ENCODE measurements at places on chromosomes 3 and 15.

DNA sequence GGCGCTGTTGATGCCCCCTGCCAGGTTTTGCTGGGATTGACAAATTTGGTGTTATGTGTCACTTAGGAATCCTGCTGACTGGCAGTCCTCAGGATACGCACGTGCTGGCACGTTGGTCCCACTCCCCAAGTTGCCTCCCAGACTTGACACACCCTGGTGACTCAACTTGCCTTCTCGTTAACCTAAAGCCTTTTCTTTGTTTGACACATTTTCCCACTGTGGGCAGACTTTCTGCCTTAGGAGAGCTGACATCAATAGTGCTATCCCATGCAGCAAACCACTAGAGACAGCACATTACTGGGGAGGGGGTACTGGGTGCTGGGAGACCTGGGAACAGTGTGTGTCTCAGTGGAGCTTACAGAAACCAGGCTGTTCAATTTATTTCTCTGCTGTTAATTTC is 104.3 kb downstream of the OXNAD1 start:
- no peak for DNase-seq

GRCh38 chr15:40873694-40874561 is at the start of gene RHOV:
Gene RHOV, minus strand, starts transcription at chr15:40874234. Its CDS starts 95 bp downstream, at chr15:40874139.
- peak; percentile 37 for DNase-seq

GRCh38 chr3:187040516-187041361 is 98.6 kb downstream of the RPL39L start:
- DNase-seq, result no peak

- no peak for DNase-seq
These were observed 36.9 kb downstream of the NCK1 start for GRCh38 chr3:136898954-136899353.

DNA sequence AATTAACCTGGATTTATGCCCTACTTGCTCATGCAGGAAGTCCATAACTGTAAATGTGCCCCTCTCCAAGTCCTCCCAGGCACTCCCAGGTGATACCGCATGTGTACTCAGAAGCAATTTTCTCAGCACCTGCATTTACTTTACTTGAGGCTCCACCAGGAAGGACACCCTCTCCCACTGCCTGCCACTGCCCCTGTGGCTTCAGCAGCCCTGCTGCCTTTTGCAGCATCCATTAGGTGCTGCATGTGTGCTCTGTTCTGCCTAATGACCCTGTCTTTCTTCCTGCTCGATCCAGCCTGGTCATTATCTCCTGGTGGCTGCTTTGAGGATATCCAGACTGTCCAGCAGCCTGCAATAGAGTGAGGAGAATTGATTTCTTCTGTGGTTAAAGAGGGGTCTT is 107.6 kb upstream of the SEMA6D start:
- no peak for DNase-seq

DNA sequence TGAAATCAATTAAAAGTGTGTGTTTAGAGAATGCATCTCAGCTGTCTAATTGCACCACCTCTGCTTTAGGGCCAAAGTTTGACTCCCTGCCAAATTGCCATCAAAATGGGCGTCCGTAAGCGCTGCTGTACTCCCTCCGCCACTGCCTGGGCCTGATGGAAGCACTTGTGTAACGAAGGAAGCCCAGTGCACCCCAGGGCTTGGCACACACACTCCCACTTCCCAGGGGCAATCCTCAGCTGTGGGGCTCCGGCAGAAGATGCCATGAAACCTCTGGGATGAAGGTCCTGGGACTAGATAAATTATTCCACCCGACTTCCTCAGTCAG is 137.8 kb downstream of the RORA start:
- DNase-seq, result no peak

DNA sequence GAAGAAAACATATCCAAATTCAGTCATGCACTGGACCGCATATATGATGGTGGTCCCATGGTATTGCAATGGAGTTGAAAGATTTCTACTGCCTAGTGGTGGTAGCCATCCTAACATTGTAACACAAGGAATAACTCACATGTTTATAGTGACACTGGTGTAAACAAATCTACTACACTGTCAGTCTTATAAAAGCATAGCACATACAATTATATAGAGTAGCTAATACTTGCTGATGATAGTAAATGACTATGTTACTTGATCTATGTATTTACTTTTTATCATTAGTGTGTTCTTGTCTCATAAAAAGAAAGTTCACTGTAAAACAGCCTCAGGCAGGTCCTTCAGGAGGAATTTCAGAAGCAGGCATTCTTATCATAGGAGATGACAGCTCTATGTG is 96.0 kb upstream of the CDIN1 start:
- no peak for DNase-seq

DNA sequence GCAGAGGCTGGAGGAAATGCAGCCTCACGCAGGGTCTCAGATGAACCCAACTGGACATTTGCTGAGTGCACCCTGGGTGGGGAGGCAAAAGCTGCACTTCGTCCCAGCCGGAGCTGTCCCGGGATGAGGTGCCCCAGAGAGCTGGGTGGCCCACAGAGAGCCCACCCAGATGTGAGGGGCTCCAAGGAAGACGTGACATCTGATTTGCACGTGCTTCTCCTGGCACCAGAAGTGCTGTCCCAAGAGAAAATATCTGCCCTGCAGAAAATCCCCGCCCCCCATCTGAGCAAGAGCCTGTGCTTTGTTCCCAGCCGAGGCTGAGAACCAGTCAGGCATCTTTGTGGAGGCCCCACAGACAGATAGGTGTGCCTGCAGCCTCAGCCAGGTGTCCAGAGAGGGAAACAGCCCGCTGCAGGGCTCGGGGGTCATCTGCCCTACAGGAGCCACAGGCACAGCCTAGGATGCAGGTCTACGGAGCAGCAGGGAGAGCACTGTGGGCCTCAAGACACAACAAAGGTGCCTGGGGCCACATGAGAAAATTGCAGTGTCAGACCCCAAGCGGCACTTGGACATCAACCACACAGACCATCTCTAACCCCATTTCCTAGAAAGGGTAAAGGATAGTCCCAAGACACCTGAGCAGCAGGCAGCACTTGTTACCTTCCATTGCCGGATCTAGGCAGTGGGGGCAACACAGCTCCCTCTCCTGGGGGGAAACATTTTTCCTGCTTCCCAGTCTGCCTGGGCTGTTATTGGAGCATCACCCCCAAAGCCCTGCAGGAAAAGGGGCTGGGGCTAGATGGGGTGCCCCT is 5.8 kb downstream of the TMIE start:
- no peak for DNase-seq

DNA sequence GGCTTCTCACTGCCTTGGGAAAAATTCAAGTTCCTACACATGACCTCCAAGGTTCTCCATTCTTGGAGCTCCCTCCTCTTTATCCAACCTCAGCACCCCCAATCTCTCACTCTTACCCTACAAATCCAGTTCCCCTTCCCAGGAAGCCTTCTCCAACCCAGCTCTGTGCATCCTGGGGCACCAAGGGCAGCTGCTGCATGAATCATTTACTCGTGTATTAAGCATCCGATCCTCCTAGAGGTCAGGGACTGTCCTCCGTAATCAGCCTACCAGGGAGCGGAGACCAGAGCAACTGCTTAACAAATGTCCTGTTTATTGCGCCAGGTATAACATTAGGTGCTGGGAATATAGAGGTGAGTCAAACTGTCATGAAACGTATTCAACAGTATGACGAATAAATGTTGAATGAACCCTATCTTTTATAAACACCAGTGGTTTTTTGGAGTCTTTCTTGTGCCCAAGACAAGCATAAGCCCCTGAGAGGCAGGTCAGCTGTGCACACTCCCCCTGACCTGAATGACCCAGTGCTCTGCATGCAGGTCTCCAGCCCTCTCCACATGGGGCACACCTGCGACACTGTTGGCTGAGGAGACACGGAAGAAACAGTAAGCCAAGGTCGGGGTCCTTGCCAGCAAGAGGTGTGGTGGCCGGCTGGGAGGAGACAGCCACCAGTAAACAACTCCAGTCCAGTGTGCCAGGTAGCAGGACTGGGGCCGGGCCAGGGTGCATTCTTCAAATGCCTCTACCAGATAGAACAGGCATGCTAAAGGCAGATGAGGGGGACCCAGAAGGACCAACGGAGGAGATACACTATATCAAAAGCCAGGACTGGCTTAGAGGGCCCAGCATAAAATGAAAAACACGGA is 27.6 kb downstream of the ANP32A start:
- no peak for DNase-seq

- DNase-seq, result peak; percentile 76
These were observed 39.2 kb downstream of the MYO5C start for GRCh38 chr15:52256366-52256765.

- DNase-seq, result peak; percentile 48
These were observed 31.2 kb upstream of the USP3 start for GRCh38 chr15:63473007-63473748.

GRCh38 chr3:123758081-123758564 is 126.0 kb downstream of the MYLK start:
- no peak for DNase-seq

DNA sequence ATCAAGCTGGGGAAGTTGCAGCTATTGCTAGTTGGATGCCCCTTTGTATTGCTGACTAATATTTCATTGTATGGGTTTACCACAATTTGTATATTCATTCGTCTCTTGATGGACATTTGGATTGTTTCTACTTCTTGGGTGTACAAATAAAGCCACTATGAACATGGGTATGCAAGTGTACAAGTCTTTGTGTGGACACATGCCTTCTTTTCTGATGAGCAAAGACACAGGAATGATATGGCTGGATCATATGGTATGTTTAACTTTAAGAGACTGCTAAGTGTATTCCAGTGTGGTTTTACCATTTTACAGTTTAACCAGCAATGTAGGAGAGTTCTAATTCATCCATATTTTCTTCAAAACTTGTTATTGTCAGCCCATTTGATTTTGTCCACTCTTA is 32.2 kb downstream of the NECTIN3 start:
- no peak for DNase-seq

- DNase-seq, result no peak
These were observed 222.1 kb upstream of the LMCD1 start for GRCh38 chr3:8279476-8279875.

DNA sequence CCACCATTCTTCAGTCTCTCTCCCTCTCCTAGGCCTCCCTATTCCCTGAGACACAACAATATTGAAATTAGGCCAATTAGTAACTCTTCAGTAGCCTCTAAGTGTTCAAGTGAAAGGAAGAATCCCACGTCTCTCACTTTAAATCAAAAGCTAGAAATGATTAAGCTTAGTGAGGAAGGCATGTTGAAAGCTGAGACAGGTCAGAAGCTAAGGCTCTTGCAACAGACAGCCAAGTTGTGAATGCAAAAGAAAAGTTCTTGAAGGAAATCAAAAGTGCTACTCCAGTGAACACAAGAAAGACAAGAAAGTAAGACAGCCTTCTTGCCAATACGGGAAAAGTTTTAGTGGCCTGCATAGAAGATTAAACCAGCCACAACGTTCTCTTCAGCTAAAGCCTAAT is 41.3 kb downstream of the PPM1L start:
- no peak for DNase-seq

DNA sequence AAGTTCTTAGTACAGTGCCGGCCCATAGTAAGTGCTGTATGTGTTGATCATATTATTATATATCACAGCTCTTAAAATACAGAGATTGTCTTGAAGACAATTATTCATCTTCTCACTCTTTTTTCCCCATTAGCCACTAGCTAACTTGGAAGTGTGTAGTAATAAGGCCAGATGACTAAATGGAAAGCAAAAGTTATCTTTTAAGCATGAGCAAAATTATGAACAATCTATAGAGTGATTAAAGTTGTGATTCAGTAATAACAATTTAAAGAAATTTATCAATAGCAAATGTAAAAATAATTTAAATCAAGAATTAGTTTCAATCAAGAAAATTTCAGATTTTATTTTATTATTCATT is 630.9 kb upstream of the TBL1XR1 start:
- DNase-seq, result no peak

DNA sequence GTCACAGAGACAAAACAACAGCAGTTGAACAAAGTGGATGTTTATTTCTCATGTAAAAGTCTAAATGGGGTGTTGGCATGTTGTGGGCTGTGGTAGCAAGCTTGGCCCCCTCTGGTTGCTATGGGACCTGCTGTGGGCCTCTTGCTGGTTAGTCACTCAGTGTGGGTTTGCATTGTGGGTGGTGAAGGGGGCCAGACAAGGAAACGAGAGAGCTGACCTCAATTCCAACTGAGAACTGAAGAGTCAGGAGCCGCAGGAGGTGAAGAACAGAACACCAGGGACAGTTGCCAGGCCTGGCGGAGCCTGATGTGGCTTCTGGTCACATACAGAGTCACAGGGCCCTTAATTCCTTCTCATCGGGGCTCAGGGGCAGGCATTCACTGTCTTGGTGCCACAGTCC is 1.9 kb upstream of the ADPGK start:
- peak; percentile 60 for DNase-seq

DNA sequence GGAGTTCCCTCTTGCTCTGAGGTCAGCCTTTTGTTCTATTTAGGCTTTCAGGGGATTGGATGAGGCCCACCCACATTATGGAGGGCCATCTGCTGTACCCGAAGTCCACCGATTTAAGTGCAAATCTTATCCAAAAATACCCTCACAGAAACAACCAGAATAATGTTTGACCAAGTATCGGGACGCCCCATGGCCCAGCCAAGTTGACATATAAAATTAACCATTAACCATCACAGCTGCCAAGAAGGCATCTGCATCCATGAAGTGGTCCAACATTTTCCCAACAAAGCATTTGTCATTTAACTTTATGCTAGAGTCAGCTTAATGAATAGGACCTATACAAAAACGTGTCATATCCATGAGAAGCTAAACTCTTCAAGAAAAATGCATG is 46.2 kb upstream of the TBC1D23 start:
- DNase-seq, result no peak

DNA sequence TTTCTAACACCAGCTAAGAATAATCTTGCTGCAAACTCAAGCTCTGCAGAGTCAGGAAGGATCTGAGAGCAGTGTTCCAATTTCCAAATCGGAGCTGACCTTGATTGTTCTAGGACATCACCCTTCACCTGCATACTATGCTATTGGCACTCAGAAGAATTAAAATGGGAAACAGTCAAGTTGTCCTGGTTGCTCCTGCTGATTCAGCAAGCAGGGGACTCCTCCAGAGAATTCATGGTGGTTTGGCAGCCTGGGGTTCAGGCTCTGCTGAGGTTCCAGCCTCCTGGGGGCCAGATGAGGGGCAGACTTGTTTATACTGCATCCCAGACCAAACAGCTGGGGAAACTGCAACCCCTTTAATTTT is 213.7 kb upstream of the ADAMTS9 start:
- no peak for DNase-seq

- DNase-seq, result no peak
These were observed 259.3 kb downstream of the ZBTB20 start for GRCh38 chr3:114887806-114888205.

GRCh38 chr3:163490119-163490518 is 1588.2 kb downstream of the SI start:
- DNase-seq, result no peak

- no peak for DNase-seq
These were observed 1.2 kb downstream of the PRR20G start for GRCh38 chr3:127286571-127287140.

GRCh38 chr15:60893886-60894285 is 335.2 kb downstream of the RORA start:
- no peak for DNase-seq

GRCh38 chr15:38266247-38266986 is 13.8 kb downstream of the SPRED1 start:
- no peak for DNase-seq

GRCh38 chr3:194045289-194045688 is 90.7 kb upstream of the HES1 start:
- no peak for DNase-seq

- DNase-seq, result peak; percentile 55
These were observed 14.2 kb downstream of the EIF4E3 start for GRCh38 chr3:71710906-71711494.

All from CD4-positive, alpha-beta memory T cell (primary cell).